ENCODE measurements at places on chromosomes 16 and 17. TPM values are rescaled to one million over a fixed set of nuclear protein-coding genes. Genes with fewer than 3 reads are reported as not detected.

KRTAP9-4 gene
- total RNA-seq = not detected

FAM222B gene
- 5.1 TPM for total RNA-seq

DNA sequence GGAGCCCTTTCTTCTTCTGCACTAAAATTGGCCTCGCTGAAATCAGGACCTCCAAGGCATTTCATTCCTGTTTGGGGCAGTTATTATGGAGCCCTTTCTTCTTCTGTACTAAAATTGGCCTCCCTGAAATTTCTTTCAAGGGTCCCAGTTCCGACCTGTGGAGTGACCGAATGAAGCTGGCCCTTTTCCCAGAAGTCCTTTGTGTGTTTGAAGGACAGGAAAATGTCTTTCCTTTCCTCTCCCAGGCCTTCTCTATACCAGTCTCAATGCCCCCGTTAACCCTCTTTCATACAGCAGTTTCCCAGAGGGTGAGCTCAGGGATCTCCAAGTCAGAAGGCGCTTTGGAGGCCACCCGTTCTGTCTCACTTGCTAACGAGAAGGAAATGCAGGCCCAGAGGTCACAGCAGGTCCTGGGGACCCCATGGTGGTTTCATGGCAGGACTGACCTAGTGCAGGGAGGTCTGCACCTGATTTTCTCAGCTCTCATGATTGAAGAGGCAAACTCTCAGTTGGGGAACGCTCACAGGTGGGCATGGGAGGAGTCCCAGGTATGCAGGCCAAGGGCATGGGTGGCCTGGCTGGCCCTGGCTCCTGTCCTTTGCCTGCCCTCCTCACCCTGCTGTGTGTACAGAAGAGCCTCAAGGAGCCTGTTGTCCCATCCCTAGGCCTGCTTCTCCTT, 37.1 kb upstream of the DOC2B start:
- no peak for DNase-seq

DNA sequence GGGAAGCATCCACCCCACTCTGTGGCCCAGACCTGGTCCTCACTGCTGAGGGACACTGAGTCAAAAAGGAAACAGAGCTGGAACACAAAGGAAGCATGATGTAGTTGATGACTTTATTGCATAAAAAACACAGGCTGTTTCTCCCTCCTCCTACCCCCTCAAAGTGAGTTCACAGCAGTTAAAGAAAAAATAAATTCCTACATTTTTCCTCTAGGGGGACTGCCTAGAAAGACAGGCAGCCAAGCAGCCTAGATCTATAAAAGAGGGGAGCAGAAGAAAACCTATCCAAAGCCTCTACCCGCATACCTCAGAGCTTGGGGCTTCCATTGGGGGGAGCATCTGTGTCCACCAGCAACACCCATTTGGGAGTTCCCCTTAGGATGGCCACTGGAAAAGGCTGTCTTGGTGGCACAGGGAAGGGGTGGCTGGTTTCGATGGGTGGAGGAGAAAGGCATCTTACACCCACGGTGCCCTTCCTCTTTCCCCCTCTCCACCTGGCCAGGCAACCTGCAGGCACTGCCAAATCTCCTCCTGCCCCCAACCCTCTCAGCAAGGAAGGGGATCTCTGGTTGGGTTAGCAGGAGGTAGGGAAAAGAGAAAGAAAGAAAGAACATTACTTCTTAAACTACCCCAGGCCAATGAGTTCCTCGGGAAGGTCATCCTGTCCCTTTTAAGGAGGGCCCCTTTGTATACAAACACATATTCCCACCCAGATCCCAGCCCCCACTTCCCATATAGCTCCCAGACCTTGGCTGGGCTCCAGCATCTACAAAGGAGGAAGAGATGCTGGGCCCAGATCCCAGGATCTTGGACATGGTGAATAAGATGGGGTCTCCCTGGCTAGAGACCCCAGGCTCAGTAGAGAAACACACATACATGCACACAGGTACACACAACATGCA, 4.0 kb upstream of the SCRN2 start:
- DNase-seq = peak; percentile 94

DNA sequence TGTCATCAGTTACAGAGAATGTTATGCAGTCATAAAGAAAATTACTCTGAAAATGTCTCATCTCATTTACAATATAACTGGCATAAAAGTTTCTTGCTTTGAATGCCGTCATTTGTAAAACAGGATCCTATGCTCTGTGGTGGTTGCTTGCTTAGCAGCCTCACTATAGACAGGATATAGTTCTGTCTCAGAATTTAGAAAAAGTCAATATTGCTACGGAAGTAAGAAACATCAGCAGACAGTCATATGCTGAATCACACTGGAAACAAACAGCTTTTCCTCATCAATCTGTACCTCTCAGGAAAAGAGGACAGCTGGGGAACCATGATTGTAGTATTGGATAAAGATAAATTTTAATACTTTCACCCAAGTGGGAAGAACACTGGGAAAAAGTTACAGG, 105.5 kb downstream of the MYO1D start:
- DNase-seq = no peak

DNA sequence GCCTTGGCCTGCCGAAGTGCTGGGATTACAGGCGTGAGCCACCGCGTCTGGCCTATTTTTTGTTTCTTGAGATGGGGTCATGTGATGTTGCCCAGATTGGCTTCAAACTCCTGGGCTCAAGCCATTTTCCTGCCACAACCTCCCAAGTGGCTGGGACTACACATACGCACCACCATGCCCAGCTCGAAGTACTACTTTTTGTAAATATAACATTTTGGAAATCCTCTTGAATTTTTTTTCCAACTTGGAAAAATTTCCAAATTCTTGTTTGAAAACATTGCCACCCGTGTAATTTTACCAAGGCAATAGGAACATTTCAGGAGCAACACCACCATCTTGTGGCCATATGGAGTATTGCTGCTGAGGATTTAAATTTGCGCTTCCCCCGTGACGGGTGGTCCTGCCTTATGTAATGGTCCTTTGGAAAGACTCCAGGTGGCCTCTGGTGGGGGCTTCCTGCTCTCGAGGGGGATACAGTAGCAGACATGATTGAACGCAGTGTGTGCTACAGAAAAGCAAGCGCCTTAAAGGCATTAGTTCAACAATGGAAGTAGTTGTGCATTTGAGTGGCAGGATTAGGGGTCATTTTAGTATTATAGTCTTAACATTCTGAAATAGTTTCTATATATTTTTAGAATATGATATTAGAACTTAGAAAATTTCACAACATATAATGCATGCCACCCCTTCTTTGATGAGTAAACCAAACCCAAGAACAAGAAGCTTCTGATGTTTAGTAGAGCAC, 8.0 kb downstream of the FLYWCH1 start:
- DNase-seq = peak; percentile 96

DNA sequence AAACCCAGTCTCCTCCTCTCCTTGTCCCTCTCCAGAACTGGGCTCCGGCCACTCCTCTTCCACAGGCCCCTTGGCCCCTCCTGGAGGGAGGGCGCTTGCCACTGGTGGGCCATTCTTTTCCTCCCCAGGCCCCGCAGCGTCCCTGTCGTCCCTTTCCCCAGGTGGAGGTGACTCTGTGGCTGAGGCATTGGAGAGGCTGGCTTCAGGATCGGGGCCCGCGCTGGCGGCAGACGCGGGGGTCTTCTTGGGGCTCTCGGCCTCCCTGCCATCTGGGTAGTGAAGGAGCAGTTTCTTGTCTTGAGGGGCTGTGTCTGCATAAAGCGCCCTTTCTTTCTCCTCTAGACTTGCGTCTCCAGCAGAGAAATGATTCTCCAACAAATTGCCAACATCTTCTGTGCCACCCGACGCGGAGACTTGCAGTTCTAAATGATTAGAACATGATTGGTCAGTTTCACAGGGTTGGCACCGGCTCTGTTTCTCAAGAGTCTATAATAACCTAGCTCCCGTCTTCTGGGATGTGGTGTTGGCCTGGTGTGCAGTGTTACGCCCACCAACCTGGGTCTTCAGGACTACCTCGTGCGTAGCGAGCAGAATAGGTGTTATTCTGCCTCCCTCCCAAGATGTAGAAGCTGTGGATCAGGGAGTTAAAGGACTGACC, 34.1 kb downstream of the SRL start:
- DNase-seq = no peak

DNA sequence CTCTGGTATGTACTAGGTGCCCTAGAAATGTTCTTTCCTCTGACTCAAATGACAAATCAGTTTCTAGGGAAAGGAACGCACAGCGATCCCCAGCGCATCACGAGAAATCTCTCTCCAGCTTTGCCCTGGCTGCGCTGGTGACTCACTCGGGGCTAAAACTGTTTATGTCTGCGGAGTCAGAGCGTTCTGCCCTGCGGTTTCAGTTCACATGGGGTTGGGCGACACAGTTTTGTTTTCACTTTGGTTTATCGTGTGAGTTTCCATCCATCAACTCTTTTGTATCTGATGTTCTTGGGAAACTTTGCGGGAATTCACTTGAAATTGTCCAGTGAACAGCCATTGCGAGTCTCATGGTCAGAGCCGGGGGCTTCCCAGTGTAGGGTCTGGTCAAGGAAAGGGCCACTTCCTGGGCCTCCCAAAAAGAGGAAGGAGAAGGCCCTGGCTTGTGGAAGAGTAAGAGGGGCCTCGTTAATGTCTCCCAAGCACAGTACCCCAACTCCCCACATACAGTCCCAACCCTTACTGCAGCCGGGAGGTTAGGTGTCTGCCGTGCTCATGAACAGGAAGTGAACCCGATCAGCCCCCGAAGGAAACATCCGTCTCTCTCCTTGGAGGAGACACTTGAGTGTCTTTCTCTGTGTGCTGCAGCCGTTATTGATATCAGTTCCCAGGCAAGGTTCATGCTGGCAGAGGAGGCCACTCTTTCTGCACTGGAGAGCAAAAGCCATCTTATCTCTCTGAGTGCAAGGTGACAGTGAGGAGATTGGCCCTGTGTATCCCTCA, 643.2 kb downstream of the WWOX start:
- no peak for DNase-seq

DNA sequence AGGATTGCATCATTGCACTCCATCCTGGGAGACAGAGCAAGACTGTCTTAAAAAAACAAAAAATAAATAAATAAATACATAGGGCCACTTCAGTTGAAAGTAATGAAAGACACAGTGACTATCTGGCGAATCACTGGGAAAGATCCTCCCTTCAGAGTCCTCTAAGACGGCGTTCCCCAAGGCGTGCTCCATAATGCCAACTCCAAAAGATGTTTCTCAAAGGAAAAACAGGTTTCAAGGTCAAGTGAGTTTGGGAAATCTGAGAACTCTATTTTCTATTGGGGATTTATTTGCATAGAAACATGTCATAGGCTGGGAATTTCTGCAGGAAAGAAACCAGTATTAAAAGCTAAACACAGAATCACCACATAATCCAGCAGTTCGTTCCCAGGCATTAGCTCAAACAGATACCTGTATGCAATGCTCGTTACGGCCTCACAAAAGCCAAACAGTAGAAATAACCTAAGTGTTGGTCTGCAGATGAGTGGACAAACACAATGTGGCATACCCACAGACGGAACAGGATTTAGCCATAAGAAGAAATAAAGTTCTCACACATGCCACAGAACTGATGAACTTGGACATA, 7.9 kb downstream of the KLHDC4 start:
- peak; percentile 82 for DNase-seq

- DNase-seq = no peak
Observed at GRCh38 chr16:11032922-11033291, 88.5 kb downstream of the CLEC16A start.

GRCh38 chr17:28928061-28928460, 23.3 kb downstream of the PHF12 start:
- DNase-seq = no peak

Data from osteoblast (primary cell).